ENCODE measurements at places on chromosomes 1 and 21.

DNA sequence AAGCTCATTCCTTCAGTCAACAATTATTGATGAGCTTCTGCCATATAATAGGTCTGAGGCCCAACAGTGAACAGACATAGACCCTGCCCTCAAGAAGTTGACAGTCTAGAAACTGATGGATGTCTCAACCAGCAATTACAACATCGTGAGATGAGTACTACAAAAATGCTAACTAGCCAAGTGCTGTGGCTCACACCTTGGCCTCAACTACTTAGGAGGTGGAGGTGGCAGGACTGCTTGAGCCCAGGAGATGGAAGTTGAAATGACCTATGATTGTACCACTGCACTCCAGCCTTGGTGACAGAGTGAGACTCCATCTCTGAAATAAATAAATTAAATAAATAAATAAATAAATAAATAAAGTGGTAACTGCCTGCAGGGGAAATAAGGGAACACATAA, 11.7 kb upstream of the PTP4A2 start:
- no peaks in the 10 kb centered on the region for H3K36me3 ChIP-seq
- H3K27me3 ChIP-seq = no peaks in the 10 kb centered on the region
- no peak overlapping the region for H3K27ac ChIP-seq
- H3K4me3 ChIP-seq = no peak overlapping the region
- no peak for DNase-seq
- peaks cover 11% of the 10 kb centered on the region for H3K4me1 ChIP-seq

DNA sequence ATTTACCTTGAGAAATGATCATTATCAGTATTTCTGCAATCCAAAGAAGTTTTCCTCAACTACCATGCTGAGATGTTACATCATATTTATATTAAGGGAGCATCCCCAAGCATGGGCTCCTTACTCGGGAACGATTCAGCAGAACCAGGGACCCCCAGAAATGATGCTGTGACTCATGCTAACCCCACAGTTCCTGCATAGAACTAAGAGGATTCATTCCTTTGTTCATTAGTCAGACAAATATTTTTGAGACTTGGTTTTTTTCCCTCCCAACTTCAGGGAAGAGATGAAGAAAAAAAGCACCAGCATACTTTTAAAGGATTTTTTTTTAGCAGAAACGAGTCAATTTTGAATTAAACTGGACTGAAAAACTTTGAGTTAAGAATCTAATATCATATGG, 49.2 kb upstream of the COL24A1 start:
- DNase-seq = no peak
- no peaks in the 10 kb centered on the region for H3K27me3 ChIP-seq
- no peak overlapping the region for H3K4me3 ChIP-seq
- no peaks in the 10 kb centered on the region for H3K36me3 ChIP-seq
- no peaks in the 10 kb centered on the region for H3K4me1 ChIP-seq

GRCh38 chr1:208228550-208228949, 15.6 kb downstream of the PLXNA2 start:
- no peak for DNase-seq
- peaks cover 48% of the 10 kb centered on the region for H3K4me1 ChIP-seq
- no peak overlapping the region for H3K27ac ChIP-seq
- no peaks in the 10 kb centered on the region for H3K36me3 ChIP-seq
- no peak overlapping the region for H3K4me3 ChIP-seq

DNA sequence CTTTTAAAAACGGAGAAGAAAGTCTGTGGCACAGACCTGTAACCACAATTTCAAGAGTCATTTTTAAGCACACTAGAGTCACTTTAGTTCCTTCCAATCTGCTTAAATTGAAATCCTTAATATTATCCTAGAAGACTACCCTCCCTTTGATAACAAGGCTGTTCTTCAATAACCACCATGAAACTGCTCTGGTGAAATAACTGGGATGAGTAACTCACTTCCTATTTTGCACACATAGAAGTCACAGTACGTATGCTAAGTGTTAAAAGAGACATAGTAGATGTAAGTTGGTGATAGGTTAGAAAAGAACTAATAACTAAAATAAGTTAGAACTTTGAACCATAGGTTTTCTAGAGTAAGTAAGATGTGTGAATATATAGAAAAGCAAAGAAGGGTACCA, 107.8 kb downstream of the NME7 start:
- no peak overlapping the region for H3K27ac ChIP-seq
- H3K27me3 ChIP-seq = no peaks in the 10 kb centered on the region
- H3K4me1 ChIP-seq = no peaks in the 10 kb centered on the region
- no peaks in the 10 kb centered on the region for H3K36me3 ChIP-seq

- no peaks in the 10 kb centered on the region for H3K4me1 ChIP-seq
- H3K4me3 ChIP-seq = no peak overlapping the region
- no peaks in the 10 kb centered on the region for H3K27me3 ChIP-seq
Measured at GRCh38 chr1:152654110-152654509, 9.1 kb upstream of the LCE2D start.

DNA sequence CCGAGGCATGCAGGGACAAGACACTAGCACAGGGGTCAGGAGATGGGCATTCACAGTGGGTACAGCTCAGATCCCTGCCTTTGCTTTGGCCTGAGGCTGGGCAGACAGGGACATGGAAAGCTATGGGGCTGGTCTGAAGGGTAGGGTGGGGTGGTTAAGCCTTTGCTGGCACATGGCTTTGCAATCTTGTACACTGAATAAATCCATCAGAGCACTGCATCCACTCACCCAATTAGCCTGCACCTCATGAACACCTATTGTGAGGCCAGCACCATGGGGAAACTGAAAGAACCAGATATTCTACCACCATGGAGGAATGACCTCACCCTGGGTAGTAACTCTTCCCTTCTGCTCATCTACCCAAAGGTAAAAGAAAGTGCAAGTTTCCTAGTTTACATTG, 199.6 kb upstream of the LMO4 start:
- no peaks in the 10 kb centered on the region for H3K27me3 ChIP-seq
- no peak overlapping the region for H3K27ac ChIP-seq
- no peak overlapping the region for H3K4me3 ChIP-seq
- no peaks in the 10 kb centered on the region for H3K4me1 ChIP-seq
- no peak for DNase-seq
- no peaks in the 10 kb centered on the region for H3K36me3 ChIP-seq

- no peak overlapping the region for H3K27ac ChIP-seq
- no peaks in the 10 kb centered on the region for H3K36me3 ChIP-seq
- no peak for DNase-seq
Measured at GRCh38 chr1:97986041-97987005, 65.5 kb upstream of the DPYD start.

DNA sequence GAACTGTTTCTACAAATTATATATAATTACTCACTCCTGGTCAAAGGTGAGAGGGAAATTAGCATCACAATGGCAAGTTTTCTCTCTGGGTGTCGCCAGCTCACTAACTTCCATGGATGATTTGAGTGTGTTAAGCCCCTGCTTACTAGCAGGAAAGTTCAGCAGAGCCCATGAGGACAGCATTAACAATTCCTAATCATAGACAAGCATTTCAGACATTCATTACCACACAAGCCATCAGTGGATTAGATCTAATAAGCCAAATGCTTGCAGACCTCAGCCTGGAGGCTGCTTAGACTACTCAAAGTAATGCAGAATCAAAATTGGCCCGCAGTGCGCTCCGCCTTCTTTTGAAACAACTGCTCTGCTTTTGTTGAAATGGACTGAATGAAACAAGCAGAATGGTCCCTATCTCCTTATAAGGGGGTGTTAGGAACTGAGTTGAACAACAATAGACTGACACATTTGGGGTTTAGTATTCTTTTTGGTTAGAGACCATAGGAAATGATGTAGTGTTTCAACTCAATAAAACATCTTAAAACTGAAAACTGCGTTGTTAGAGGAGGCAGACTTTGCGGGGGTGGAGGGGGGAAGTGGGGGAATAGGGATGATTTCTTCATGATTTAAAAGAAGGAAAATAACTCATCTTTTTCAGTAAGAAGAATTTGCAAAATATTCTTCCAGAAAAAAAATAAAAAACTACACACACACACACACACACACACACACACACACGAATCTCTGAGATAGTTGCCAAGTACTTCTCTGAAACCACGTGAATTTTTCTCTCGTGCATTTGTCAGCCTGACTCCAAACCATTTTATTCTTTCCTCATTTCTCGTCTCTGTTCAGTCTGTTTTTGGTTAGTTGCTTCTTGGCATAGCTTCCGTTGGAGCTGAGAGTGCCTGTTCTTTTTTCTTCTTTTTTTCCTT, 54.6 kb downstream of the GORAB start:
- DNase-seq = no peak
- no peak overlapping the region for H3K27ac ChIP-seq
- H3K27me3 ChIP-seq = peaks cover 6% of the 10 kb centered on the region
- no peaks in the 10 kb centered on the region for H3K4me1 ChIP-seq

DNA sequence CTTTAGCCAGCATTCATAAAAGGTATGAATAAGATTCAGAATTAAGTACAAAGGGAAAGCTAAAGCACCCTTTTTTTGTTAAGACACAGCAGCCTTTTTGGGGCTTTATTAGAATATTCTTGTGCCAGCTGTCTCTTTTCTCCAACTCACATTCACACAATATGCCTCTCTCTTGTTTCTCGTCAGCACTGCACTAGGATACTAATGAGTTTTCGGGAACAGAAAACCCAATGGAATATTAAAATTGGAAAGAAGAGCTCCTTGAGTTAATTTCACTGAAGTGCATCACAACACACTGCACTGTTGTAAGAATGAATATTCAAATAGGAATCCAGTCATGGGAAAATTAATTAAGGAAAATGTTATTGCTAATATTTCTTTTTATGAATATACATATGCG, 410.4 kb upstream of the BEND5 start:
- no peaks in the 10 kb centered on the region for H3K36me3 ChIP-seq
- no peak for DNase-seq
- H3K27ac ChIP-seq = no peak overlapping the region
- no peak overlapping the region for H3K4me3 ChIP-seq
- no peaks in the 10 kb centered on the region for H3K27me3 ChIP-seq

GRCh38 chr1:111887385-111887784, 102.1 kb downstream of the KCND3 start:
- H3K4me1 ChIP-seq = no peaks in the 10 kb centered on the region
- no peak for DNase-seq
- no peak overlapping the region for H3K27ac ChIP-seq
- no peak overlapping the region for H3K4me3 ChIP-seq
- no peaks in the 10 kb centered on the region for H3K36me3 ChIP-seq

DNA sequence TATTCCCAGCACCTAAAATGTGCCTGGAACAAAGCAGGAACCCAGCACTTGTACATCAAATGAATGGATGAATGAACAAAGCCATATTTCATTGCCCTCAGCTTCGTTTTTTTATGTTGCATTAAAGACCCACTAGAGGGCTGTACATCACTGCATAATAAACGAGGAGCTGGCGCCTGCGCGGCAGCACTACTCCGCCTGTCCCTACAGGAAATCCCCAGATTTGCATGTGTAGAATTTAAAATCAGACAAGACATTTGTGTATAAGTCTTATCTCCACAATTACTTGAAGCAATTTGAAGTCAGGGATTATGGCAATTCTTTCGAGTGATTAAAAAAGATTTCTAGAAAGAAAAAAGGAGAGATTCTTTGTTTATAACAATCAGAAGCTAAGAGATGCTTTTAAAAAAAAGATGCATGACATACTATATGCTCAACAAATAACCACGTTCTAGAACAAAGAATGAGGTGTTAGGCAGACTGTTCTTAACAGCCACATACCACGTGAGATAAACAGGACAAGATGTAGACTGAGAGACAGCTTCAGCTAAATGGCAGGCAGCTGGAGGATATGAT, 5.4 kb upstream of the NEK2 start:
- H3K4me1 ChIP-seq = peaks cover 3% of the 10 kb centered on the region
- no peak overlapping the region for H3K27ac ChIP-seq
- DNase-seq = peak; percentile 91
- H3K4me3 ChIP-seq = no peak overlapping the region
- no peaks in the 10 kb centered on the region for H3K27me3 ChIP-seq

- no peak overlapping the region for H3K4me3 ChIP-seq
- peaks cover 9% of the 10 kb centered on the region for H3K36me3 ChIP-seq
- no peak for DNase-seq
- peaks cover 5% of the 10 kb centered on the region for H3K27me3 ChIP-seq
- H3K27ac ChIP-seq = no peak overlapping the region
- peaks cover 14% of the 10 kb centered on the region for H3K4me1 ChIP-seq
Measured at GRCh38 chr1:16615253-16616252, 2.2 kb upstream of the NBPF1 start.

DNA sequence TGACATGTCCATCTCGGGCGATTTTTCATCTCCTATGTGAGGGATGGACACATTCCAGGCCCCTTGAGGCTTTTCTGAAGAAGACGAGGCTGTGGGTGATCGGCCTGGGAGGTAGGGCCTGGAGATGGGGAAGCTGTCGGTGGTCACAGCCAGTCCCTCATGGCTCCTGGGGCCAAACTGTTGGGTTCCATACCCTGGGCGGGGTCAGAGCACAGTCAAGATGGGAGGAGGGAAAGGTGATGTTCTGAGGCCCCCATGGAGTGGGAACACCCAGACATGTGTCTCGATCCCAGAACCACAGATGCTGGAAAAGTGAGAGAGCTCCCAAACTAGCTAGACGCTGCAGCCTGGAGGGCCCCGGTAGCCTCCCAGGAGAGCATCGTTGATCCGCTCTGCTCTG, 157.5 kb upstream of the C1orf174 start:
- H3K27ac ChIP-seq = no peak overlapping the region
- no peaks in the 10 kb centered on the region for H3K4me1 ChIP-seq
- no peaks in the 10 kb centered on the region for H3K36me3 ChIP-seq
- no peak overlapping the region for H3K4me3 ChIP-seq
- H3K27me3 ChIP-seq = no peaks in the 10 kb centered on the region
- DNase-seq = no peak

- no peak overlapping the region for H3K27ac ChIP-seq
- H3K4me3 ChIP-seq = no peak overlapping the region
- no peaks in the 10 kb centered on the region for H3K27me3 ChIP-seq
- no peaks in the 10 kb centered on the region for H3K4me1 ChIP-seq
- no peak for DNase-seq
Measured at GRCh38 chr1:14844923-14845617, 246.6 kb downstream of the KAZN start.

- no peak overlapping the region for H3K27ac ChIP-seq
- H3K27me3 ChIP-seq = no peaks in the 10 kb centered on the region
- no peaks in the 10 kb centered on the region for H3K36me3 ChIP-seq
- no peaks in the 10 kb centered on the region for H3K4me1 ChIP-seq
- DNase-seq = no peak
- no peak overlapping the region for H3K4me3 ChIP-seq
Measured at GRCh38 chr1:227905573-227906487, 41.9 kb downstream of the WNT9A start.

DNA sequence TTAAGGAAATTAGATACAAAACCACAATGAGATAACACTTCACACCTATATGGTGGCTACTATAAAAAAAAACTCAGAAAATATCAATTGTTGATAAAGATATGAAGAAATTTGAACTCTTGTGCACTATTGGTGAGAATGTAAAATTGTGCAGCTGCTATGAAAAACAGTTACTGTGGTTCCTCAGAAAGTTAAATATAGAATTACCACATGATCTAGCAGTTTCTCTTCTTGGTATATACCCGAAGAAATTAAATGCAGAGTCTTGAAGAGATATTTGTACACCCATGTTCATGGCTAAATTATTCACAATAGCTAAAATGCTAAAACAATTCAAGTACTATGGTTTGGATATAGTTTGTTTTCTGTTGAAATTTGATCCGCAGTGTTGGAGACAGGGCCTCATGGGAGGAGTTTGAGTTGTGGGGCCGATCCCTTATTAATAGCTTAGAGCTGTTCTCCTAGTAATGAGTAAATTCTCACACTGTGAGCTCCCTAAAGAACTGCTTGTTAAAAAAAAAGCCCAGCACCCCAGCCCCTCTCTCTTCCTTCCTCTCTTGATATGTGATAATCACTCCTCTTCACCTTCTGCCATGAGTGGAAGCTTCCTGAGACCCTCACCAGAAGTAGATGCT, 1412.1 kb downstream of the PLA2G4A start:
- no peaks in the 10 kb centered on the region for H3K4me1 ChIP-seq
- no peak overlapping the region for H3K27ac ChIP-seq
- H3K36me3 ChIP-seq = no peaks in the 10 kb centered on the region
- no peaks in the 10 kb centered on the region for H3K27me3 ChIP-seq
